Amygdala (tissue), 56 donors: ENCODE measurements at places on chromosomes 12 and 14.
A peak's percentile ranks its signal among the peaks of the same experiment; 100 is the strongest.

DNA sequence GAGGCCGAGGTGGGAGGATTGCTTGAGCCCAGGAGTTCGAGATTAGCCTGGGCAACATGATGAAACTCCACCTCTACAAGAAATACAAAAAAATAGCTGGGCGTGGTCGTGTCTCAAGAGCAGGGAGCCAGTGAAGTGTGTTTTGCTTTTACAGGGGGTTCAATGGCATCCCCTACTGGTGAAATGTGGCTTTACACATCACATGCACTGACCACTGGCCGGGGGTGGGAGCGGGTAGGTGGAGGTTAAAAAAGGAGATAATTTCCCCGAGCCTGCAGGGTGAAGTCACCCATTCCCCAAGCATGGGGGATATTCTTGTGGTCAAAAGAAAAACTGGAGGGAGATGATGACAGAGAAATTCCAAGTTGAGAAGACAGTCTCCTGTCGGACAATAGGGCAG, 63.6 kb upstream of the PWP1 start:
- DNase-seq = no peak

GRCh38 chr14:90727082-90727481, 89.1 kb downstream of the TTC7B start:
- DNase-seq = peak; percentile 28

GRCh38 chr14:29757188-29757680, 170.4 kb downstream of the PRKD1 start:
- DNase-seq = no peak

DNA sequence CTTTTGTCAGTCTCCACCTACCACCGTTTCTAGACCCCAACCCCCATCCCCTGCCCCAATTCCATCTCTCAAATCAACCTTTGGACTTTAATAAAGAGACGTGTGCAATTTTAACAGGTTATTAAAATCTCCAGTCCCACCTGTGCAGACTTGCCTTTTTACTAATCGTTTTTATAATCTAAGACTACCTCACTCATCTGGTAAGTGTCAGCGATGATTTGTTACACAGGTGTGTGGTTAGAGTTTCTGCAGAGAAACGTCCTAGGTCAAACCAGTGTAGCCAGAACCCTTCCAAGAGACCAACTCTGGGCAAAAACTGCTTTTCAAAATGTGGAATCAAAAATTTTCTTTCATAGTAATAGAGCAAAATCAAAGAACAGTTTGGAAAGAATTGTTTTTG, 60.4 kb upstream of the PELI2 start:
- no peak for DNase-seq
